SJSA1 (cell line): ENCODE measurements at places on chromosomes 4 and X.

DNA sequence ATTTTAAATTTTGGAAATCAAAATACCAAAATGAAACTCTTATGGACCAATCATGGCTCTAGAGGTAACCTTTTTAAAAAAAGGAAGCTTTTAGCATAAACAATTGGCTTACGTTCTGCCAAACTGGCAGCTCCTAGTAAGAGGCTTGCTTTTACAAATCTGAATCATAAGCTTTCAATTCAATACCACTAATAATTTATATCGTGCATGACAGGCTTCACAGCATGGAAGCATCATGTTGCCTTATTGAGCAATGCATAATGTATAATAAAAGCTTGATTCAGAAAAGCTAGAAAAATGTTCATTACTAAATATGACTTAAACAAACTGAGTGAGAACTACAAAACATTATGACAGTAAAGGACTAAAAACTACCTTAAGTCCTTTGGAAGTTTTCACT is 280.9 kb downstream of the IQCM start:
- no peaks in the 10 kb centered on the region for H3K27me3 ChIP-seq
- H3K36me3 ChIP-seq: no peaks in the 10 kb centered on the region
- no peak overlapping the region for H3K4me3 ChIP-seq
- H3K27ac ChIP-seq: no peak overlapping the region
- no peak for DNase-seq

- H3K27me3 ChIP-seq: no peaks in the 10 kb centered on the region
- H3K36me3 ChIP-seq: no peaks in the 10 kb centered on the region
- no peak overlapping the region for H3K27ac ChIP-seq
- H3K4me3 ChIP-seq: no peak overlapping the region
- DNase-seq: no peak
These were observed 86.7 kb downstream of the STIM2 start for GRCh38 chr4:26947318-26947717.

- H3K4me1 ChIP-seq: peaks cover 45% of the 10 kb centered on the region
- H3K27ac ChIP-seq: peak overlapping the region; percentile 89
- no peaks in the 10 kb centered on the region for H3K27me3 ChIP-seq
- H3K4me3 ChIP-seq: no peak overlapping the region
- H3K36me3 ChIP-seq: no peaks in the 10 kb centered on the region
These were observed 21.5 kb downstream of the FAM9C start for GRCh38 chrX:13022926-13023325.

DNA sequence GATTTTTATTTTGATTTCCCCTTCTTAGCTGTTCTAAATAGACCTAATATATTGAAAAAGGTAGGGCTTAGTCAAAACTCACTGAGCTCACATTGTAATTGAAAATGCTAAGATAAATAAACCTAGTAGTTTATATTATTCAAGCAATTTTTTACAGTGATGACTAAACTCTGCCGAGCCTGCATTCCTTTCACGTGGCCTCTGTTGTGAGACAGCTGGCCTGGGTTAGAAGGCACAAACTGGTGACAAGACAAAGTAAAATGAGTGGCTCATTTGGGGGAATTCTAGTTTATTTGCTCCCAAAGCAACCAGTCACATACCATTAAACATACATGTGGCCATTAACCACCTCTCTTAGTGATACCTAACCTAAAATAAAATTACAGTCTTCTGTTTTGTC is 169.4 kb upstream of the TEX13C start:
- no peaks in the 10 kb centered on the region for H3K27me3 ChIP-seq
- no peaks in the 10 kb centered on the region for H3K4me1 ChIP-seq
- H3K36me3 ChIP-seq: no peaks in the 10 kb centered on the region
- peak; percentile 30 for DNase-seq

GRCh38 chr4:154120690-154121345 is 331.9 kb upstream of the SFRP2 start:
- H3K4me1 ChIP-seq: no peaks in the 10 kb centered on the region
- no peak overlapping the region for H3K27ac ChIP-seq
- H3K27me3 ChIP-seq: no peaks in the 10 kb centered on the region
- no peaks in the 10 kb centered on the region for H3K36me3 ChIP-seq

DNA sequence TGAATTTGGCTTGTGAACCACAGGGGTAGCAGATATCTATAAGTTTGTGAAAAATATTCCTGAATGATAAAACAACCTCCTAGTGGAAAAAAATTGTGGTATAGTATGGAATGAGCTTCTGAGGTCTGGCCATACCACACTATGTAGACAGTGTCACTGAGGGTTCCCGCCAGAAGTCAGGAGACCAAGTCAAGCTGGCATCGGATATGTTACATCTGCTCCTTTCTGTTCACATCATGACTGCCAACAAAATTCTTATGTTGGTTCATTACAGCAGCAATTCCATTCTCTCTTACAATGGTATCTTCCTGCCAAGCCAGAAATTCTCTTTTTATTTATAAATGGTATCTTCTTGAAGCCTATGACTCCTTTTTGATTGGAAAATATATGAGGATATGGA is 273.0 kb downstream of the PPP3CA start:
- no peaks in the 10 kb centered on the region for H3K27me3 ChIP-seq
- H3K36me3 ChIP-seq: peaks cover 2% of the 10 kb centered on the region; the same call in 1 of the 2 replicates
- no peaks in the 10 kb centered on the region for H3K4me1 ChIP-seq
